ENCODE measurements at places on chromosomes 11 and 22.

GRCh38 chr11:76801736-76802135, 18.6 kb downstream of the TSKU start:
- DNase-seq = peak; percentile 59

GRCh38 chr11:87212891-87213290, 175.2 kb downstream of the TMEM135 start:
- DNase-seq = peak; percentile 43

- DNase-seq = peak; percentile 7
Observed at GRCh38 chr11:74780248-74781005, 31.8 kb downstream of the RNF169 start.

DNA sequence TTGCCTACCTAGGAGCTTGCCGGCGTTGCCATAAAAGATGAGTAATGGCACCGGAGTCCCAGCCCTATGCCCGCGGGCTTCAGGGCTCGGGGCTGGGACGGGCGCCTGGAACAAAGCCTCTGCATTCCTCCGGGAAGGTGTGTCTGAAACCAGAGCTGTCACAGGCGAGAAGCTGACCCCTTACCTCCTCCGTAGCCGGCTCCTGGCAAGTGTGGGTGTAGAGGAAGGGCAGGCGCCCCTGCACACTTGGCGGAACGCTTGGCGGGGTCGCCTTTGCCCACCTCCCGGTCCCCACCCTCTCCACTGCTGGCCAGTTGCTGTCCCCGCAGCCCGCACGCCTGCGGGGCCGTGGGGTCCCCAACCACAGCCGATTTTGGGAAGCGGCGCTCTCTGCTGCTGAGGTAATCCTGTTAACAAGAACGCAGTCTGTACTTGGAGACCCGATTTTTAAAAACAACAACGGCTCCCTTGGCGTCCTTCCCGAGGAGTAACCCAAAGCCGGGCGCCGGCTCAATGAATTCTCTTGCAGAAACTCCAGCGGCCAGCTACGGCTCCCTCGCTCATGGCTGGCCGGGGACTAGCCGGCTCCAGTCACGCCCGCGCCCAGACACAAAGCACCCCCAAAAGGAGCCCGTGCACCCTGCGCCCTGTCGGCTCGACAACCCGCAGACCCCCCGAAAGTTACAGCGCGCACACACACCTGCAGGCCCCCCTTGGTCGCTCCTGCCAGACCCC, 89.2 kb downstream of the PLEKHA7 start:
- no peak for DNase-seq
